Esophagus squamous epithelium (tissue), 5 donors: ENCODE measurements at places on chromosomes 11 and 22.

DNA sequence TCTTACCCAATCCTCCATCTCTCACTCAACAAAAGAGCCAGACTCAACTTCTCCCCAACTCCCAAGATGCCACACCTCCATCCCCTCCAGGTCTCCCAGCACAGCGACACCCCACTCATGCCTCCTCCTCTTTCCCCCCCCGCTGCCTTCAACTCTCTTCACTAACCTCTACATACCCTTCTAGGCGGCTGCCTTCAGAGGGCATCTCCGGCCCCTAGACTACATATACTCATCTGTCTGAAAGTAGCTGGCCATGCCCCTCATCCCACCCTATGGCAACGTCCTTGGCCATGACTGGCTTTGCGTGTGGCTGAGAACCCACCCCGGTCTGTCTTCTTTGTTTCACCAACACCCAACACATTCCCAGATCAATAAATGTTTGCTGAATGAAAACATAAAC lies 81.7 kb upstream of the TMEM45B start:
- DNase-seq: no peak

- DNase-seq: no peak
These were observed 17.9 kb downstream of the BRSK2 start for GRCh38 chr11:1407668-1408067.

- no peak for DNase-seq
These were observed 125.1 kb upstream of the FGF3 start for GRCh38 chr11:69944146-69944795.

DNA sequence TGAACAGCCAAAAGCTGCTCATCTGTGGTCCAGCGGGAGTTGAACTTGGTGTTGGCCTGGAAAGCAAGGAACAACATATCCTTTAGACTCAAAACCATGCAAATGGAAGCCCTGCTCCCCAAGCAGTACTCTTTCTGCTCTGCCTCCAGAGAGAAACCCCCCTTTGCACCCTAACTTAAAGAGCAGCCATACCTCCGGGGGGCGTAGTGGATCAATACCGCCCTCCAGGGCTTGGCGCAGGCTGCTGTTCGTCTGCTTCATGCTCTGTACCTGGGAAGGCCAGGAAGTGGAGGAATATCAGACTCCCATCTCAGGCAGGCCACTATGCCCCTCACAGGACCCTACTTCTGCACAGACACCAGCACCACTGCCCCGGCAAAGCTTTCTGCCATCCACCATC lies 4.3 kb downstream of the RCOR2 start:
- no peak for DNase-seq
